ENCODE measurements at places on chromosomes 2 and 18. TPM values are rescaled to one million over a fixed set of nuclear protein-coding genes. Genes with fewer than 3 reads are reported as not detected.
A peak's percentile ranks its signal among the peaks of the same experiment; 100 is the strongest.

Gene ASB18
- total RNA-seq = not detected

Gene CCDC148
- total RNA-seq = 4.6 TPM

GRCh38 chr2:175854129-175854528, 147.9 kb downstream of the LNPK start:
- H3K36me3 ChIP-seq = no peaks in the 10 kb centered on the region
- no peak for DNase-seq
- H3K27ac ChIP-seq = no peak overlapping the region

GRCh38 chr2:143741205-143741604, 612.0 kb downstream of the ARHGAP15 start:
- no peaks in the 10 kb centered on the region for H3K4me1 ChIP-seq
- H3K36me3 ChIP-seq = no peaks in the 10 kb centered on the region
- no peak overlapping the region for H3K4me3 ChIP-seq
- H3K27me3 ChIP-seq = no peaks in the 10 kb centered on the region
- no peak for DNase-seq

GRCh38 chr2:239911641-239912071, 113.5 kb downstream of the NDUFA10 start:
- H3K4me1 ChIP-seq = no peaks in the 10 kb centered on the region
- DNase-seq = no peak
- no peaks in the 10 kb centered on the region for H3K27me3 ChIP-seq
- no peak overlapping the region for H3K27ac ChIP-seq
- no peak overlapping the region for H3K4me3 ChIP-seq

- no peak overlapping the region for H3K4me3 ChIP-seq
- H3K27me3 ChIP-seq = no peaks in the 10 kb centered on the region
- no peaks in the 10 kb centered on the region for H3K36me3 ChIP-seq
Measured at GRCh38 chr2:38217401-38218188, 141.6 kb upstream of the CYP1B1 start.

DNA sequence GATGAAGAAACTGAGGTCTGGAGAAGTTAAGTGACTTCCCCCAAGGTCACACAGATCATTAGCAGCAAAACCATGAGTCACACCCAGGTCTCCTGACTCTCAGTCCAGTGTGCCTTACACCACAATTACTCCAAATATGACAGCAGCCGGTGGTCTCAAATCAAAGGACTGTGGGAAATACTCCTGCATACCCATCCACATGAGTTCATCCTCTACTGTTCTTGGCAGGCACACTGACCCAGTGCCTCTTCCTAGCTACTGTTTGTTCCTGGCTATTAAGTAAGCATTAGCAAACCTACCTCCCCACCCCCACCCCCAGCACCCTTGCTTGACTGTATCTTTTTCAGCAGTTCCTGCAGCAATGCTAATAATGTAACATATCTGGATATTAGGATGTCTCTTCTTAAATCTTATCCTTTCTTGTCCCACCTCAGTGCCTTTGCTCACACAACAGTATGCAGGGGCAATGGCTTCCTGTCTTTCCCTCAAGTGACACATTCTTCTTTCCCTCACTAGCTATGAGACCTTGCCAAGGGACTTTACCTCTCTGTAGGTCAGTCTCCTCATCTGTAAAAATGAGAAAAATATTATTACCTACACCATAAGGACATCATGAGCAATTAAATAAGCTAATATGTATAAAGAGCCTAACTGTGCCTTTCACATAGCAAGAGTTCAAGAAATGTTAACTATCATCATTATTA, 46.2 kb downstream of the FAM98A start:
- H3K36me3 ChIP-seq = no peaks in the 10 kb centered on the region
- H3K27me3 ChIP-seq = no peaks in the 10 kb centered on the region
- no peak for DNase-seq

DNA sequence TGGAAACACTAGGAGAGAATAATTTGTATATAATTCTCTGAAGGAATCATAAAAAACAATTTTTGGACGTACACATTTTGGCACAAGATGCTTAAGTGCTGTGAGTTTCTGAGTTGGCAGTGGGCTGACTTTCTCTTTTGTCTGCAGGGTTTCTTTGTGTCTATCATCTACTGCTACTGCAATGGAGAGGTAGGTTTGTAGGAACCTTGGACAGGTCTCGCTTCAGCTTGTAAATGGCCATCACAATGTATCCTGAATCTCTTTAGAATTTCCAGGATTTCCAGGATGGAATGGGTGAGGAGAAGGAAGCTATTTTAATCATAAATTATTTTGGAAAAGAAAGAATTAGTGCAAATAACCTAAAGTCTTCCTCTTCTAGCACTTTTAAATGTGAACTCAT, 83.9 kb downstream of the PTH2R start:
- no peak for DNase-seq
- H3K4me1 ChIP-seq = no peaks in the 10 kb centered on the region
- no peaks in the 10 kb centered on the region for H3K27me3 ChIP-seq
- no peaks in the 10 kb centered on the region for H3K36me3 ChIP-seq
- no peak overlapping the region for H3K27ac ChIP-seq

DNA sequence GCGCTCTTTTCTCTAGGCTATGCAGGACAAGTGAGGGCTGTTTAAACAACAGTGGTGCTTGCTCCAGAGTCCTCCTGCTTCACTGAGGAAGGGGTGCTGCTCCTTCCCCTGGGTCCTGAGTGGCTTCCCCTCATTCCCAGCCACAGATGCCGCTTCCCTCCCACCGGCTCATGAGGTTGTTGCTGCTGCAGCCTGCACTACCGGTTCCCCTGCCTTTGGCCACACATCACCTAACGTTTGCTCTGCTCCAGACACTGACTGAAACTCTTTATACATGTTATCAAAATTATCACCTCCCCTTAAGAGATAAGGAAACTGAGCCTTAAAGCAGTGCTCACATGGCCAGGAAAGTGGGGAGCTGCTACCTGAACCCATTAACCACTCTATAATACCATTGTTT, 130.8 kb upstream of the LGALSL start:
- no peak overlapping the region for H3K27ac ChIP-seq
- H3K36me3 ChIP-seq = no peaks in the 10 kb centered on the region
- H3K27me3 ChIP-seq = no peaks in the 10 kb centered on the region
- no peaks in the 10 kb centered on the region for H3K4me1 ChIP-seq
- no peak overlapping the region for H3K4me3 ChIP-seq

DNA sequence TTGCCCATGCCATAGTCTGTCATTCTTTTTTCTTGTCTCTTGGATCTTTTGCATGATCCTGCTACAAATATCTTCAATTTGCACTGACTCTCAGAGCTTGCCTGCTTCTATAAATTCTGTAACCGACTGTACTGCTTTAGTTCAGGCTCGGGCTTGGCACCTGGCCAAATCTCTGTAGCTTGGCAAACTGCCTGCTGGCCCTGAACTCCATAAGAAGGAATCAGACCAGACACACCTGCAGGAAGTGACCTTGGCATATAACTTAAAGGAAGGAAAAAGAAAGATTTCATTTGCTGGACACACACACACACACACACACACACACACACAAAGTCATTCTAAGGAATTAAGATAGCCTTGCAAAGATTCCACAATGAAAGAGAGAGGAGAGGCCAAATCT, 291.2 kb upstream of the DDX18 start:
- H3K4me3 ChIP-seq = no peak overlapping the region
- H3K27ac ChIP-seq = no peak overlapping the region
- H3K27me3 ChIP-seq = no peaks in the 10 kb centered on the region
- H3K4me1 ChIP-seq = no peaks in the 10 kb centered on the region
- DNase-seq = peak; percentile 44

- no peaks in the 10 kb centered on the region for H3K27me3 ChIP-seq
- H3K4me1 ChIP-seq = no peaks in the 10 kb centered on the region
- no peak overlapping the region for H3K27ac ChIP-seq
- no peaks in the 10 kb centered on the region for H3K36me3 ChIP-seq
- no peak overlapping the region for H3K4me3 ChIP-seq
Measured at GRCh38 chr2:233830111-233830802, 24.1 kb downstream of the HJURP start.

DNA sequence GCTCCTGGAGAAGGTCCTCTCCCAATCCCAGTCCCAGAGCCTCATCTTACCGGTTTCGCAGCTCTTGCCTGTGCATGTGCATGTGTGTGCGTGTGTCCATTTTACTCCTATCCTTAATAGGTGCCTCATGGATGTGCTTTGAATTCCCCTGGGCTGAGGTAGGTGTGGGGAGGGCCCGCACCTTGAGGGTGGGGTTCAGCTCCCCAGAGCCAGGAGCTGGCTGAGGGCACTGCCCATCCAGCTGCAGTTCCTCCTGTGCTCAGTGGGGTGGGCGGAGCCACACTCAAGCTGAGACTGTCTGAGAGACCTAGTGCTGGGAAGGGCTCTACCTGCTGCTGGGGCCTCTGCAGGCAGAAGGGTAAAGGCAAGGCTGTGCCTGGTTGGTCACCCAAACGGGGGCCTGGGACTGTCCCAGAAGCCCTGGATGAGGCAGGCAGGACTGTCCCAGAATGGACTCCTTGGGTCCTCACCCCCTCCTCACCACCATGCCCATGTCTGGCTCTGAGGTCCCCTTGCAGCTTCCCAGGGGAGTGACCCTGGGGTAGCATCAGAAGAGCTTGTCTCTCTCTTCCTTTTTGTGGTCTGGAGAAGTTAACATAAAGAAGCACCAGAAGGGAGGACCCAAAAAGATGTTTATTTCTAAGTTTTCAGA, 8.9 kb downstream of the GDF7 start:
- H3K27me3 ChIP-seq = peaks cover 27% of the 10 kb centered on the region
- H3K36me3 ChIP-seq = no peaks in the 10 kb centered on the region
- H3K4me3 ChIP-seq = no peak overlapping the region
- no peaks in the 10 kb centered on the region for H3K4me1 ChIP-seq
- DNase-seq = no peak

- no peak for DNase-seq
- H3K27ac ChIP-seq = no peak overlapping the region
- H3K4me3 ChIP-seq = no peak overlapping the region
- H3K27me3 ChIP-seq = no peaks in the 10 kb centered on the region
Measured at GRCh38 chr2:151361674-151362370, 4.4 kb downstream of the TNFAIP6 start.

DNA sequence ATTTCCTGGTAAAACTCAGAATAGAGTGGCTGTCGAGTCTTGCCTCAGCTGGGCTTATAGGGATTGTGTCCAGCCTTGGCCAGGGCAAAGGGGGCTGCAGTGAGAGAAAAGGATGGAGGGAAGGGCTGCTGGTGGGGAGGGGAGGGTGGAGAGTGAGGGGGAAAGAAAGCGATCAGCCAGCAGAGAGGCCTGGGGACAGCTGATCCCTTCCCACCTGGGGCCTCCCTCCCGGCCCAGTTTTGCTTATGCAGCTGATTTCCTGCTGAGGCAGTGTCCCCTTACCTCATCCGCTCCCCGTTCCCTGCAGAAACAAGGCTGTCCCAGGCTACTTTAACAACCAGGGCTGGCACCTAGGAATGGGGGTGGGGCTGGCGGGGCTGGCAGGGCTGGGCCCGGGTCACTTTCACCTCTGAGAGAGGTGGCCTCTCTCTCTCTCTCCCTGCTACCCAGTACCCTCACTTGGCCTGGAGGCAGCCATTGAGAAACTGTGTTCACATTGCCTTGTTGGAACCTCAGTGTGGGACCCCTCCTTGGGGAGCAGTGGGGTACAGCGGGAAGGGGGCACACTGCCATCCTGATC, 12.2 kb upstream of the GMPPA start:
- H3K27ac ChIP-seq = no peak overlapping the region
- H3K4me1 ChIP-seq = no peaks in the 10 kb centered on the region
- no peak overlapping the region for H3K4me3 ChIP-seq
- H3K36me3 ChIP-seq = no peaks in the 10 kb centered on the region

DNA sequence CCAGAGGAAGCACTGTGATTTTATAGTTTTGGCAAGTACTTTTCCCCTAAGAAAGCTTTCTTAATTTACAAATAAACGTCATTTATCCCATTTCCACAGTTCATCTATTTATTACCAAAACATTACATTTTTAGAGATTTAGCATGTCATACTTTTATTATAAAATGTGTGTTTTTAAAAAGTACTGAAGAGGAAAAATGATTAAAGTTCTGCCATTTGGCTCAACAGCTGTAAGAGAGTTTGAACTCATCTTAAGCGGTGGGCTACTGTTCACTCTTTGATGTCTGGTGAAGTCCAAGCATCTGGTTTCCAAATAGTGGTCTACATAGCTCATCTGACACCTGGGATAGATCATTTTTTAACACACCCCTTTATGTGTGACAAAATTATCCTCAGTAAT, 51.3 kb upstream of the TANC1 start:
- H3K36me3 ChIP-seq = no peaks in the 10 kb centered on the region
- no peak for DNase-seq
- no peaks in the 10 kb centered on the region for H3K4me1 ChIP-seq
- no peak overlapping the region for H3K27ac ChIP-seq
